ENCODE measurements at places on chromosomes 2 and 18.

DNA sequence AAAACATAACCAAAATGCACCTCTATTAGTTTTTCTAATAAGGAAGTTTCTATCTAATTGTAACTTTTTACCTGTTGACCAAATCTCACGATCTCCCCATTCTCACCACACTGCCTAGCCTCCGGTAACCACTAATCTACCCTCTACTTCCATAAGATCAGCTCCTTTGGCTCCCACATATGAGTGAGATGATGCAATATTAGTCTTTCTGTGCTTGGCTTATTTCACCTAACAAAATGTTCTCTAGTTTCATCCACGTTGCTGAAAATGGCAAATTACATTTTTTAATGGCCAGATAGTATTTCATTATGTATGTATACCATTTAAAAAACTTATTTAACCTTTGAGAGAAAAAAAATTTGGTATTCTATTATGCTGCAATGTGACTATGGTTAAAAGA lies 379.0 kb upstream of the NXPH2 start:
- no peak for DNase-seq

- no peak for DNase-seq
Measured at GRCh38 chr2:122831649-122832048, 1076.2 kb downstream of the TSN start.

DNA sequence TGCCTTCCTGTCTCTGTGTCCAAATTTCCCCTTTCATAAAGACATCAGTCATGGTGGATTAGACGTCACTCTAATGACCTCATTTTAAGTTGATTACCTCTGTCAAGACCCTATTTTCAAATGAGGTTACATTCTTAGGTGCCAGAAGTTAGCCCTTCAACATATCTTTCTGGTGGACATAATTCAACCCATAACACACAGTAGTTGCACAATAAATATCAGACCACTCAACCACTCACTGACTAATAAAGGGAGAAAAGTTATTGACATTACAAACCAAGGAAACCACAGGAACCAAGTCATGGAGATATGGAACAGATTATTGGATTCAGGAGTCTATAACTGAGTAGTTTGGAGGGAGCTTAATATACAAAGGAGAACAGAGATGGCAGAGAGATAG lies 377.4 kb upstream of the ACVR2A start:
- DNase-seq = no peak

- no peak for DNase-seq
Measured at GRCh38 chr2:208315081-208315788, 49.2 kb downstream of the PIKFYVE start.

DNA sequence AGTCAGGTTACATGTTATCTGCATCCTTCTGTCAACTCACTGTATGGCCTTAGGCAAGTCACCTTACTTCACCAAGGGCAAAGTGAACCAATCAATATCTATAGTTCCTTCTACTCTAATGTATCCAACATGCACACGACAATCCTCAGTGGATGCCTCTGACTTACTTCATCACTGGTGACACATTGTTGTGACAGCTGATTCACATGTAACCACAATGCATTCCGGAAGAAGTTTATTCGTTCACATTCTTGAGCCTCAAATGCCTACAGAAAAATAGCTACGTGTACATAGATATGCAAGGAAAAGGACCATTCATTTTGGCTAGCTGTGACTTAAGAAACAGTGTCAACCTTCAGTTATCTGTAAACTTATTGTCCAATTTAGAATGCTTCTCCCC lies 26.3 kb upstream of the EPG5 start:
- DNase-seq = no peak

GRCh38 chr2:23430263-23430662 lies 45.3 kb downstream of the KLHL29 start:
- no peak for DNase-seq

DNA sequence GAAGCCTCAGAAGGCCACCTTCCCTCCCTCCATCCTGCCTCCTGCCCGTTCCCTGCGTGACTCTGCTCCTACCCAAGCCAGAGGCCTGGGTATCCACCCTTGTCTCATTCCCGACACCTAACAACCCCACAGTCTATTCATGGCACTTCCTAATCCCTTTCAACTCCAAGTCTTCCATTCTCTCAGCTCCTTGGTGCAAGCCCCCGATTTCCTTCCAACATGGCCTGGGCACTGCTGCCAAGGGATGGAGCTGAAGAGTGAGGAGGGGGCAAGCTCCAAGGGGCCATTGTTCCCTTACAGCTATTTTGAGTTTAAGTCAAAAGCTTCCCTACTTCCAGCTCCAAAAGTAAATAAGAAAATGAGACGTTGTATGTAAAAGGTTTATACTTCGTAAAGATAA lies 84.8 kb upstream of the ASB18 start:
- no peak for DNase-seq

DNA sequence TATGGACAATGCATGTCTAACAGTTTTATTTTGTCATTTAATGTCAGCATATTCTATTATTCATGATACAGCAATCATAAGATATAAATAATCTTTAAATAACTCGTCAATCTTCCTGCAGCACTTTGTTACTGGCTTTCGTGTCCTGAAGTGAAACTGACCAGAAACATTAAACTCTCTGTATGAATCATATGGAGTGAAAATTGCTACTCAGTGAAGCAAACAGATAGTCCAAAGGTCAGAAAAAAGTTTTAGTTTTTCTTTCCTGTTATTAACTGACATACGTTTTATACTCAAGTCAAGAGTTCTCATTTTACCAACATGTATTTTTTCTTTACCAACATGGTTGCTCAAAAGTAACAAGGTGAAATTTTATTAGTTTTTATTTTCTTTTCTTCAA lies 106.8 kb upstream of the GALNT5 start:
- no peak for DNase-seq

DNA sequence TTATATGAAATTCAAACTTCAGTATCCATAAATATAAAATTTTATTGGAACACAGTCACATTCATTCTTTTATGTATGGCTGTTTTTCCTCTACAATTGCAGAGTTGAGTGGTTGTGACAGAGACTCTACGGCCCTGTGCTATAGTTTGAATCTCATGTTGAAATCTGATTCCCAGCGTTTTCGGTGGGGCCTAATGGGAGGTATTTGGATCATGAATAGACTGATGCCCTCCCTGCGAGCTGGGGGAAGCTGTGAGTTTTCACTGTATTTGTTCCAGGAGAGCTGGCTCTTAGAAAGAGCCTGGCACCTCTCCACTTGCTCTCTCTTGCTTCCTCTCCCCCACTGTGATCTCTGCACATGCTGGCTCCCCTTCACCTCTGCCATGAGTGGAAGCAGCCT lies 1.7 kb downstream of the PFN4 start:
- DNase-seq = no peak

GRCh38 chr2:71153585-71154224 lies 23.3 kb downstream of the MPHOSPH10 start:
- no peak for DNase-seq

- no peak for DNase-seq
Measured at GRCh38 chr2:122150524-122151280, 395.3 kb downstream of the TSN start.

- no peak for DNase-seq
Measured at GRCh38 chr18:71760541-71760940, 783.6 kb downstream of the CBLN2 start.

DNA sequence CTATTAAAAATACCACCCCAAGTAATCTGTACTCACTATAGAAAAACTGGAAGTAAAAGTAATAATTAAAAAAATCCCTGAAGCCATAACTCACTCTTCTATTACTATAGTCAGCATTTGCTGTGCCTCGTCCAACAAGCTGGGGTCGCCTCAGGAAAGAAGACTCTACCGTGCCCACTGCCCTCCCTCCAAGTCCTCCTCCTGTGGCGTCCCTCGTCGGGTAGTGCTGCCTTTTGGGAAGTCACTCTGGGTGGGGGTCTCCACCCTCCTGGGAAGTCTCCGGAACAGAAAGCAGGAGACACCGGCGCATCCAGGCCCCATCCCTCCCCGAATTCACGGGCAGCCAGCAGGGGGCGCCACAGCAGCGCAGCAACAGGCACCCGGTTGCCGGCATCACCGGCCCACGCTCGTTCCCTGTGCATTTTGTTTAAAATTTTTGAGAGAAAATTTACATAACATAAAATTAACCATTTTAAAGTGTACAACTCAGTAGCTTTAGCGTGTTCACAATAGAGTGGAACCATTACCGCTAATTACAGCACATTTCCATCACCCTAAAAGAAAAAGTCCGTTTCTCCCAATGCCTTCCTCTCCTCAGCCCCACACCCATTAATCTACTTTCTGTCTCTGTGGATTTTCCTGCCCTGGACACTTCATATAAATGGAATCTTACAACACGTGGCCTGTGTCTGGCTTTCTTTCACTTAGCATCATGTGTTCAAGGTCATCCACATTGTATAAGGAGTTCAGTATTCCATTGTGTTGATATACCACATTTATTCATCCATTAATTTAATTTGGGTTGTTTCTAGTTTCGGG lies 62.2 kb downstream of the ADNP2 start:
- no peak for DNase-seq

DNA sequence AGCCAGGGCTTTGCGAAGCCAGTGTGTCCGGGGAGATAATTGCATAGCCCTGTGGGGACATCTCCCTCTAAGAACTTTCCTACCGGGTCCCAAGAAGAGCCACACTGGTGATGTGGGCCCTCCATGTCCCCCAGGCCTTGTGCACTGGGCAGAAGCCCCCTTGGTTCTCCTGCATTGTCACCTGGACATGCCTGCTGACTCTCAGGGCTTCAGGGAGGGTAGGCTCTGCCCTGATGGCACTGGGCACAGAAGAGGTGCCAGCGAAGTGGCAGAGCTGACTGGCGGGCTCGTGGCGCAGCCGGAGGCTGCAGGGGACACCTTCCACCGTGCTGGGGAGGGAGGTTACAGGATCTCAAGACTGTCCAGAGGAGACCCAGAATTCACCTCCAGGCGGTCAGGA lies 28.3 kb downstream of the GLI2 start:
- DNase-seq = no peak

DNA sequence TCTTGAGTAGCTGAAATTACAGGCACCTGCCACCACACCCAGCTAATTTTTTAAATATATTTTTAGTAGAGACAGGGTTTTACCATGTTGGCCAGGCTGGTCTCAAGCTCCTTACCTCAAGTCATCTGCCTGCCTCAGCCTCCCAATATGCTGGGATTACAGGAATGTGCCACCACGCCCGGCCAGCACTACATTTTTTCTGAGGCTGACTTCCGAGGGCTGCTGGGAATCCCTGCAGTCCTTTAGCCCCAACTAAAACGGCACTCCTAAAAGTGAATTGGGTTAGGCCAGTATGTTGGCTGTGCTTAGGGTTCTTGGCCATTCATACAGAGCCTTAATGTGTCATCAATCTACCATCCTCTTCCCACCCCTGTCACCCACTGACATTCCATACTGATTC lies 375.4 kb downstream of the DCC start:
- no peak for DNase-seq

GRCh38 chr2:195594248-195594647 lies 62.8 kb upstream of the SLC39A10 start:
- DNase-seq = no peak

Measured in effector memory CD4-positive, alpha-beta T cell (primary cell).